ENCODE measurements at places on chromosomes 7 and 10.

GRCh38 chr10:122590153-122590552 lies 29.6 kb downstream of the DMBT1 start:
- no peak for DNase-seq

GRCh38 chr7:5339955-5340354 lies 57.2 kb downstream of the SLC29A4 start:
- DNase-seq, result no peak

DNA sequence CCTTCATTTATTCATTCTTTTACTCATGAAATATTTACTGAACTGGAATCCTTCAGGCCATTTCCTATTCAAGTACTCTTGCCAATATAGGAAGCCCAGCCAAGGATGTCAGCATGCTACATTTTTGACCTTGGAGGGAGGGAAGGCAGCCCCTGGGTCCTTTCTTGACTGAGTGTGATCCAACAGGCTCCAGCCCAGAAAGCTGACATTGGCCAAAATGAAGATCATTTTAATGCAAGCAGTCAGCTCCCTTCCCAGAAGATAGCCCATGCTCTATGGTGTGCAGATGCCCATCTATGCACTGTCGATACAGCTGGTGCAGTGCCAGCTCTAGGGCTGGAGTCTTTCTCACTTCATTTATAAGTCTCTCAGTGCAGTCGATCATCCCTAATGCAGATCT lies 646.0 kb downstream of the KCNMA1 start:
- DNase-seq, result no peak

- DNase-seq, result no peak
Measured at GRCh38 chr10:7948371-7949000, 106.0 kb upstream of the GATA3 start.

DNA sequence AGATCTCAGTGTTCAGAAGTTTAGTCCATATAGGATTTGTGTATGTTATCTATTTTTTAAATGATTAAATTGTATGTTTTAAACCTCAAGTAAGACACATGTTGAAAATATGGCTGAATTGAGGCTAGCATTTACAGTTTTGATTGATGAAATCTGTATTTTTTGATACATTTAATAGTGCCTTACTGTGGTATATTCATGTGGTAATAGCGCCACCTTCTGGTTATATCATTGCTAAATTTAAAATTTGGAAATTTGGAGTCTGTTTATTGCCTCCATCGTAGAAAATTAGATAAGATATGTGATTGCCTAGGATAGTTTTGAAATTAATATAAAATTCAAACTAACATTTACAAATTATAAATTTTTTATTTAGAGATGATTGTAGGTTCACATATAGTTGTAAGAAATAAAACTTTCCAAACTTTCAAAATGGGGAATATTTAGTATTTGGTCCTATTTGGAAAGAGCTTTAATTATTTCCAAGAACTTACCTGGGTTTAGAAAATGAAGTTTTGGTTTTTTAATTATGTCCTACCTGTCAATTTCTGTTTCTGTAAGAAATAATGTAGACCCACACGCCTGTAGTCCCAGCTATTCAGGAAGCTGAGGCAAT lies 19.1 kb upstream of the ARMS2 start:
- DNase-seq, result no peak

- no peak for DNase-seq
Measured at GRCh38 chr7:106246902-106247711, 37.7 kb downstream of the NAMPT start.

- no peak for DNase-seq
Measured at GRCh38 chr7:54543051-54543488, 895 bp downstream of the VSTM2A start.

- no peak for DNase-seq
Measured at GRCh38 chr7:143467724-143468123, 9.9 kb upstream of the TAS2R41 start.

GRCh38 chr7:22666732-22667131 lies 60.3 kb upstream of the IL6 start:
- DNase-seq, result no peak

DNA sequence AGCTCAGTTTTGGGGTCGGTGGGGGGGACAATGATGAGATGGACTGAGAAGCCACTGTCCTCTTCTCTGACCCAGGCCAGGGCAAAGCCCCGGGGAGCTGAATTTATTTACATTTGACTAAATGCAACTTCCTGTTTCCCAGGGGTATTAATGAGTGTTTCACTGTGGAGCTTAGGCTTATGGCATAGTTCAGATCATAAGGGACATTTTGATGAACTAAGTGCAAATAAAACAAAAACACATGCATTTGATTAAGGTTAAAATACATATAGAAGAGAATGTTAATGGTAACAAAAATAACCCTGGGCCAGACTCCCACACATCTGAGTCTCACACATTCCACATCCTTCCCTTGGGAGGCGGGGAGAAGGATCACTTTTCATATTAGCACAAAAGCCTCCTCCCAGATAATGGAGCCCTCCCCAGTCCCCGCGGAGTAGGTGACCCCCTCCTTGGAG lies 320.6 kb downstream of the FRMD4A start:
- DNase-seq, result no peak

- no peak for DNase-seq
Measured at GRCh38 chr10:91564508-91564907, 68.4 kb downstream of the PPP1R3C start.

DNA sequence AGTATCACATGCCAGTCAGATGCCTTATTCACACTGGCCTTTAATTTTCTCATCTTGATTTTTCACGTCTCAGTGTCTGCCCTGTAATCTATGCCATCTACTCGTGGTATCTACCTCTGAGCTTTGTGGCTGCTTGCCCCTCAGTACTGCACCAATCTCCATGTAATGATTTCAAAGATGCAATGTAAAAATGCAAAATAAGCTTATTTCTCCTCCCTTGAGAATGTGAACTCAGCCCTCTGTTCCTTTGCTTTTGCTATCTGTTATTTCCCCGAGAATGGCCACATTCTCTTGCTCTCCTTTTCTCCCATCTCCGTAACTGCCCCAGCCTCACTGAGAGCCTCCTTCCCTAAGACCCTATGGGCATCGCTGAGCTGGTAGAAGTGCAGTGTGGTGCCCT lies 317.5 kb downstream of the SFMBT2 start:
- no peak for DNase-seq

GRCh38 chr10:21919117-21919516 lies 84.4 kb downstream of the DNAJC1 start:
- no peak for DNase-seq

DNA sequence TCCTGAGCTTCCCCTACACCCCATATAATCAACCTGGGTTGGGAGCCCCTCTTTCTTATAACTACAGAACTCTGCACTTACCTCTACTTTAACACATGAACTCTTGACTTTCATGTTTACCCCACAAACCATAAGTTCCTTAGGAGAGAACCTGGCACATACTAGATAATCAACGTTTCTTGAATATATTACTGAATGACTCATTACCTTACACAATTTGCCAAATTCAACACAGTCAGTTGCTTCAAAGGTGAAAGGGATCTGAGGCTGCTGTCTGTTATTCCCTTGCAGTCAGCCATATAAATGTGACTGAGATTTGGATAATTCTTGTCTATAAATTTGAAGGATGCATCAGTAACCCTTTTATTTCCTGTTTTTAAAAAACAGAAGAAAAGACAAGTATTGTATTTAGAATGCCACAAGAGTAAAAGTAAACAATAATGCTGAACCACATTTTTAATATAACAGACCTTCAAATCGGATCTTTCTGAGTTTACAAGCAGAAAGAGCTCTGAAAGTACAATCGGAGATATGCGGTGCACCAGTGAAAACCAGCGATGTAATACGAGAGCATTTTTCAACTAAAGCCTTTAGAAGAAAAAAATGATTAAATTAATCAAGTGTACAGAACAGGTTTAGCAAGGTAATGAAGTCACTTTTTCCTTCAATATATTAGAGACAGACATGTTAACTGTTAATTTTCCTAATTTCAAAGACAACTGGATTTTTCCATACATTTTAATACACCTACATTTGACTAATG lies 29.5 kb upstream of the LRRC17 start:
- DNase-seq, result no peak

- no peak for DNase-seq
Measured at GRCh38 chr10:103793920-103794883, 61.2 kb downstream of the SH3PXD2A start.

DNA sequence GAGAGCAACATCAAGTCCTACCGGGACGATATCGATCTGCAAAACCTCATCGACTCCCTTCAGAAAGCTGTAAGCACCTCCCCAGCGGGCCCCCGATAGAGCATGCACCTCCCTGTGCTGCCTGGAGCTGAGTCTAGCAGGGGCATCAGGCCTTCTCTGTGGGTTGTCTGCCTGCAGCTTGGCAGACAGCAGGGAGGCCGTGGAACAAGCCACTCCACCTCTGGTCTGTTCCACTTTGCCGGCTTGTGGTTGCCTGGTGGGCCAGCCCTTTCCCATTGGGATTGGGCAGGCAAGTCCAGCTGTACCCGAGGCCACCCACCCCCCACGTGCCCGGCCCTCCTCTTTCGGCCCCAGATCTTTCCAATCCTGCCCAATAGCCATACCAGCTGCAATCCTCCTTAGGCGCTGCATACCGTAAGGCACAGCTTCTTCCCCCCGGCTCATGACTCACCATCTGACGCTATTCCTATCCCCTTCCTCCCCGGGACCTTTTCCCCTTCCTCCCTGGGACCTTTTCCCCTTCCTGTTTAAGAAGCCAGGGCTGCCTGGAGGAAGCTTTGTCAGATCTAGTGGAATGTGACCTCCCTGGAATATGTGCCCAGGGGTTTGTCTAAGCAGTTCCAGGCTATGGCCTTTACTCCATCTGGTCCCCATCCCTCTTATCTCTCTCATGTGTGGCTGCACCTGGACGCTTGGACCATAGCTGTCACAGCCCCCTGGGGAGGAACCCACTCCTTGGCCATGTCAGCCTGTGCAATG lies 28.1 kb upstream of the SH2D4B start:
- DNase-seq, result no peak

DNA sequence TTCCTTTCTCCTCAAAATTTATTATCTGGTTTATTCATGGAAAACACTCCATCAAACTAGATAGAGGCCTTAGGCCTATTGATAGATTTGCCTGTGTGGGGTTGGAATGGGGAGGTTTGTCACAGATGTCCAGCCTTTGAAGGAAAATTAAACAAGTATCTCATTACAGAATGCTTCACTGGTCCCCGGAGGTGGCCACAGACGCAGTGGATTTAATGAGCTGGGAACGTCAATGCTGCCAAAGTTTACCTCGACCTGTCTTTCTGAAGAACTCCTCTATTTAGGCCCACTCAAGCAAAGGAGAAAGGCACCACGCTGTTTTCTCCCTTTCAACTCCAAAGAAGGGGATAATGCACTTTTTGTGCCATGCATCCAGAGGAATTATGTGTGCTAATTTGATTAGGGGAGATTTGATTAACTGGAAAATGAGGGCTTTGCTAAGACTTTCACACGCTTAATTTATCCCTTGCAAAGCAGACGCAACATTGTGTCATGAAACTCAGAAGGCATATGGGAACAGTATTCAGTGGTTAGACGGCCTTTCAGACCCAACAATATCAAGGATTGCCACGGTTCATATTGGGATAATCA lies 558.8 kb upstream of the GALNT17 start:
- no peak for DNase-seq

- DNase-seq, result peak; percentile 85
Measured at GRCh38 chr10:6929148-6929830, 349.2 kb upstream of the PRKCQ start.

DNA sequence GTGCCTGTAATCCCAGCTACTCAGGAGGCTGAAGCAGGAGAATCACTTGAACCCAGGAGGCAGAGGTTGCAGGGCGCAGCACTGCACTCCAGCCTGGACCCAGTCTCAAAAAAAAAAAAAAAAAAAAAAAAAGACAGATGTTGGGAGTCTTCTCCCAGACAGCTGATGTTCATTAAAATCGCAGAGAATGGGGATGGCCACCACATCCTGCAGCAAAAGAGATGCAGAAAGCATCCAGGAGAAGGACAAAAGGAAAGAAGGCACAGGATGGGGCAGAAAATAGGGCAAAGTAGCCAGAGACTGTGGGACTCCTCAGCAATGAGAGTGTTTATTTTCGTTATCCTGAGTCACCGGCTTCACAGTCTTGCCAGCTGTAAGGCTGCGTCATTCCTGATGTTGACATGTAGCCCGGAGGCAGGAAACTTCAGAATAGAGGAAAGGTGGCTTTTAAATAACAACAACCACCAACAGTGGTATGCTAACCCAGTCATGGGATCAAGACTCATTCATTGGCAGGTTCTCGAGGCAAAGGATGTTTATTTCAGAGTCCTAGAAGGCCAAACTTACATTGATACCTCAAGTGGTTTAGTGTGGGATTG lies 149.5 kb upstream of the SVIL start:
- no peak for DNase-seq

DNA sequence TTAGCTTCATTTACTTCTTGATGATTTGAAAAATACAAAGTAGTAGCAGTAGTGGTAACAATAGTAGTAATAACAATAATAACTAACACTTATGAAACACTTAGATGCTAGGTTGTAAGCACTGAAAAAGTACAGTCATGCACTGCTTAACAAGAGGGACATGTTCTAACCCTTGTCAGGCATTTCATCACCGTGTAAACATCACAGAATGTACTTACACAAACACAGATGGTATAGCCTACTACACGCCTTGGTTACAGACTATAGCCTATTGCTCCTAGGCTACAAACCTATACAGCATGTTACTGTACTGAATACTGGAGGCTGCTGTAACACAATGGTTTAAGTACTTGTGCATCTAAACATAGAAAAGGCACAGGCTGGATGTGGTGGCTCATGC lies 60.6 kb downstream of the PUS7 start:
- DNase-seq, result no peak

- DNase-seq, result no peak
Measured at GRCh38 chr10:91909117-91909677, at the start of gene FGFBP3. FGFBP3 (minus strand) TSS chr10:91909486; CDS start chr10:91908969, 517 bp downstream.

DNA sequence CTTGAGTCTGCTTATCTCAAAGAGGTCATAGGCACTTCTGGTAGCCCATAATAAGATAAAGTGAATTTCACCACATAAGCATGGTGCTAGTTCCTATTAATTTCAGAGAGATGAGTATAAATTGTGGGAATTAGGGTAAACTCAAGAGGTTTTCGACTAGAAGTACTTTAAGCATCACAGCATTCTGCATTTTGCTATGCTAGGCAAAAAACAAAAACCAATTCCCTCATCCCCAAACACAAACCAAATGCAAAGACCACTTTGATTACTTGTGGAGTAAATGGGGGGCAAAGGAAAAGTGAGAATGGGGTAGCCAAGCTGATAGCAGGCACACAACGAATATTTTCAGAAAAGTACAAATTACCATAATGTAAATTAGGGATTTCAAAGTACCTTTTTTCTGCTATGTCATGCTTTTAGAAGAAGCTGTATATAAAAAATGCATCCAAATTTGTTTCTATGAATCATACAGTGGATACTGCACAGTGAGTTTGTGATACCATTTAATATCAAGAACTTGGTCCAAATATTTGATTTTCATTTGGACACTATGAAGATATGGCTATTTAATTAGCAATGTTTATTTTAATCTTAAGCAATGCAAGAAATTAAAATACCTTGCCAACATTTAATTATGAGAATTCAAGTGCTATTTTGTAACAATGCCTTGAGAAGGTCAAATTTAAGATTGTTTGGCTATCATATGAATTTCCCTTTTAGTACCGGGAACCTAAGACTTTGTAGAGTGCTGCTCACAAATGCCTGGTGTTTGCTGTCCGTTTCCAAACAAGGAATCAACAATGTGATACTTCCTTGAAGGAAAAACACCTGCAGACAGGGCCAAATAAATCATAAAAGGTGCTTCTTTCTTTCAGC lies 455.5 kb downstream of the PHTF2 start:
- no peak for DNase-seq
